ENCODE measurements at places on chromosomes 6 and 20. TPM values are rescaled to one million over a fixed set of nuclear protein-coding genes. Genes with fewer than 3 reads are reported as not detected.
A peak's percentile ranks its signal among the peaks of the same experiment; 100 is the strongest.

Gene CLVS2
- not detected for total RNA-seq

Gene ENPP3
- total RNA-seq: not detected

Gene ZNF165
- 0.28 TPM for total RNA-seq

Gene LRRN4
- total RNA-seq: under 0.01 TPM

Gene TPD52L1
- 10.8 TPM for total RNA-seq

Gene KCNK5
- total RNA-seq: not detected

Gene NFATC2
- 0.28 TPM for total RNA-seq

- peaks cover 9% of the 10 kb centered on the region for H3K27me3 ChIP-seq
- H3K36me3 ChIP-seq: no peaks in the 10 kb centered on the region
- no peak overlapping the region for H3K4me3 ChIP-seq
- no peaks in the 10 kb centered on the region for H3K4me1 ChIP-seq
- no peak overlapping the region for H3K27ac ChIP-seq
Measured at GRCh38 chr20:6756693-6757595, 10.5 kb upstream of the BMP2 start.

DNA sequence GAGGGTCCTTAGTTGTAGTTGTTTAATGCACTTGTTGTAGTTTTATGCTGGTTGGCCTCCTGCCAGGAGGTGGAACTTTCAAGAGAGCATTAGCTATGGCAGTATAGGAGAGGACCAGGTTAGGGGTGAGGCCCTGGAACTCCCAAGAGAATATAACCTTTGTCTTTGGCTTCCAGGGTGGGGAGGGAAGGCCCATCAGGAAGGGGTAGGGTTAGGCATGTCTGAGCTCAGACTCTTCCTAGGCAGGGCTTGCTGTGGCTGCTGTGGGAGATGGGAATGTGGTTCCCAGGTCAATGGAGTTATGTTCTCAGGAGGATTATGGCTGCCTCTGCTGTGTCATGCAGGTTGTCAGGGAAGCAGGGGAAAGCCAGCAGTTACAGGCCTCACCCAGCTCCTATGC lies 20.0 kb upstream of the GABRR1 start:
- no peaks in the 10 kb centered on the region for H3K27me3 ChIP-seq
- no peak overlapping the region for H3K4me3 ChIP-seq
- no peaks in the 10 kb centered on the region for H3K4me1 ChIP-seq
- no peak for DNase-seq
- no peaks in the 10 kb centered on the region for H3K36me3 ChIP-seq

- H3K4me1 ChIP-seq: no peaks in the 10 kb centered on the region
- H3K27me3 ChIP-seq: no peaks in the 10 kb centered on the region
Measured at GRCh38 chr6:154592199-154592860, 81.8 kb upstream of the CNKSR3 start.

DNA sequence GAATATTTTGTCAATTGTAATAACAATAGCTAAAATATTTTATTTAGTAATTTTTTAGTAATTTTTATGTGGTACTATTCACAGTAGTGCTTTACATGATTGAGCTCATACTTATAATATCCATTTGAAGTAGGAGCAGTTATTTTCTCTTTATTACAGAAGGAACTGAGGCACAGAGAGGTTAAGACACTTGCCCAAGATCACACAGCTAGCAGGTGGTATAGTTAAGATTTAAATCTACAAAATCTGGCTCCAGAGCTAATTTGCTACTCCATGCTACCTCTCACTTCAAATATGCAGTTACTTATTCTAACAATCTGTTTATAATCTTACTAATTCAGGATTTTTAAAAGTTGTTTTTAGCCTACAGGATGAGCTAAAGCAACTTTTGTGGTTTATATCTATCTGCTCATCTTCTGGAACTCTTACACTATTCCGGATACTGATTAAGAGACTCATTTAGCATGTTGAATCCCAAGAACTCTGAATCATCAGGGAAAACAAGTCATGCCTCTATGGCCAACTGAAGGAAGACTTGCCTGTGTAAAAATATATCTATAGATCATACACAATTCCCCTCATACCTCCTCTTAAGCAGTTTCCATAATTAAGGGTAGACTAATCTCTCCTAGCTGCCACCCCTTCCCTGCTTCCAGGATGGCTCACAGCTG lies 324.2 kb downstream of the UBE3D start:
- H3K4me1 ChIP-seq: no peaks in the 10 kb centered on the region
- H3K27ac ChIP-seq: no peak overlapping the region
- peaks cover 17% of the 10 kb centered on the region for H3K27me3 ChIP-seq
- no peaks in the 10 kb centered on the region for H3K36me3 ChIP-seq
- H3K4me3 ChIP-seq: no peak overlapping the region
- no peak for DNase-seq

DNA sequence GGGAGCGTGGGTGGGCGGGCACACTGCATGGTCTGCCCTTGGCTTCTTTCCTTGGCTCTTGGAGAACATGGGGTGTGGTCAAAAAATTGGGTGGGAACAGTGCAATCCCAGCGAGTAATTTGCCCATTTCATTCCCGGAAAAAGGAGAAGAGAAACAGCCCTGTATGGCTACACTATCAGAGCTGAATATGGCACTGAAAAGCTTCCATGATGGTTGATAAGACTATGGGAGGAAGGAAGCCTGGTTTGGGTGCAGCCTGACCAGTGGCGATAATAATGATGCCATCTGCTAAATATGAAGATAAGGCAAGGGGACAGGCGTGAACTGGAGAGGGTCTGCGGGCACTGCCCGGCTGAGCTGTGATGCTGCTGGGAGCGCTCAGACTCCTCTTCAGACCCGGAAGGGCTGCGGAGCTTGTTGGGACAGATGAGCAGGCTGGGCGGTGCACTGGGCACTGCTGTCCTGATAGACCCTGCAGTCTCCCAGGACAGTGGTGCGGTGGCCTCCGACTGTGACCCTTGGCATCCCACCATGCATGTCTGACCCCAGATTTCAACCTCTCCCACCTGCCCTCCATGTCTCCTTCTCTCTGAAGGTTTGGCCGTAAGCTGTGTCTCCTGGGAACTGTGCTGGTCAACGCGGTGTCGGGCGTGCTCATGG lies 10.2 kb downstream of the SLC22A1 start:
- no peak overlapping the region for H3K4me3 ChIP-seq
- peak overlapping the region; percentile 17 for H3K27ac ChIP-seq
- H3K36me3 ChIP-seq: no peaks in the 10 kb centered on the region
- H3K4me1 ChIP-seq: peaks cover 7% of the 10 kb centered on the region
- no peaks in the 10 kb centered on the region for H3K27me3 ChIP-seq
- DNase-seq: no peak

DNA sequence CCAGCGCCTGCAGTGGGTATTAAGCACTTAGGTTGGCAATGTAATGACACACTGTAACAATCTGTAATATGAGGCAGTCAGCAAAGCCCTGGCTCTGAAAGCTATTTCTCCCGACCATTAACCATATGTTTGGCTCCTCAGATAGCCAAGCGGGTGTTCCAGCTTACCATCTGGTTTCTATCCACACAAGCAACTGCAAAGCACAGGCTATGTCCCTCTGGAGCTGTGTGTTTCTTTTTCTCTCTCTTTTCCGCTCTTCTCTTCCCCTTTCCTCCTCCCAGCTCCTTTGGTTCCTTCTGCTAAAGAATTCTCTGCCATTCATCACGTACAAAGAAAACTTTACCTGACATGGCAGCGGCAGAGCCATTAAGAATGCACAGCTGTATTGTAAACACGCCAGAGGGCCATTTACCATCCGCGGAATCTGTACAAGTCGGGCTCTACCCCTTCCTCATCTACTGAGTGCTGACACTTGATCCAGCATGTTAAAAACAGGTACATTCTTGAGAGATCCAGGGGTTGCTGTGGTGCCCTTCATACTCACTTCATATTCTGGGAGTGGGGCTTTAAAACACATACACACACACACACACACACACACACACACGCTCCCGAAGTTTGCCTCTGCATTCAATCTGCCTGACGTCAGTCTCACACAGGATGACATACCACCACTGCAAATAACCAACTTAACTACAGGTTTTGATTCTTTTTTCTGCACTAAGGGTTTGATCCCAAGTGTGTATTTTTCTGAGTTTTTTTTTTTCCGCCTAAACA lies 77.2 kb downstream of the BACH2 start:
- no peaks in the 10 kb centered on the region for H3K27me3 ChIP-seq
- H3K4me3 ChIP-seq: peak overlapping the region; percentile 11
- H3K27ac ChIP-seq: peak overlapping the region; percentile 12
- peak; percentile 90 for DNase-seq

GRCh38 chr6:131161987-131162386 lies 26.7 kb downstream of the AKAP7 start:
- no peak for DNase-seq
- H3K4me3 ChIP-seq: no peak overlapping the region
- no peak overlapping the region for H3K27ac ChIP-seq
- H3K4me1 ChIP-seq: 0 out of 2 replicates have a peak, but pooled peaks cover 3% of the 10 kb centered on the region
- no peaks in the 10 kb centered on the region for H3K36me3 ChIP-seq
- no peaks in the 10 kb centered on the region for H3K27me3 ChIP-seq

- no peak overlapping the region for H3K27ac ChIP-seq
- H3K27me3 ChIP-seq: no peaks in the 10 kb centered on the region
- DNase-seq: no peak
- H3K36me3 ChIP-seq: no peaks in the 10 kb centered on the region
- 0 out of 2 replicates have a peak, but pooled peaks cover 2% of the 10 kb centered on the region for H3K4me1 ChIP-seq
Measured at GRCh38 chr6:137788248-137788647, 78.8 kb upstream of the TNFAIP3 start.

All from IMR-90 (cell line).